ENCODE measurements at places on chromosomes 1 and 21.

GRCh38 chr1:182280504-182280900 lies 111.1 kb downstream of the GLUL start:
- DNase-seq = no peak

- no peak for DNase-seq
These were observed 88.8 kb downstream of the LAMC2 start for GRCh38 chr1:183274836-183275235.

GRCh38 chr1:204650911-204651570 lies 34.5 kb downstream of the LRRN2 start:
- DNase-seq = no peak

DNA sequence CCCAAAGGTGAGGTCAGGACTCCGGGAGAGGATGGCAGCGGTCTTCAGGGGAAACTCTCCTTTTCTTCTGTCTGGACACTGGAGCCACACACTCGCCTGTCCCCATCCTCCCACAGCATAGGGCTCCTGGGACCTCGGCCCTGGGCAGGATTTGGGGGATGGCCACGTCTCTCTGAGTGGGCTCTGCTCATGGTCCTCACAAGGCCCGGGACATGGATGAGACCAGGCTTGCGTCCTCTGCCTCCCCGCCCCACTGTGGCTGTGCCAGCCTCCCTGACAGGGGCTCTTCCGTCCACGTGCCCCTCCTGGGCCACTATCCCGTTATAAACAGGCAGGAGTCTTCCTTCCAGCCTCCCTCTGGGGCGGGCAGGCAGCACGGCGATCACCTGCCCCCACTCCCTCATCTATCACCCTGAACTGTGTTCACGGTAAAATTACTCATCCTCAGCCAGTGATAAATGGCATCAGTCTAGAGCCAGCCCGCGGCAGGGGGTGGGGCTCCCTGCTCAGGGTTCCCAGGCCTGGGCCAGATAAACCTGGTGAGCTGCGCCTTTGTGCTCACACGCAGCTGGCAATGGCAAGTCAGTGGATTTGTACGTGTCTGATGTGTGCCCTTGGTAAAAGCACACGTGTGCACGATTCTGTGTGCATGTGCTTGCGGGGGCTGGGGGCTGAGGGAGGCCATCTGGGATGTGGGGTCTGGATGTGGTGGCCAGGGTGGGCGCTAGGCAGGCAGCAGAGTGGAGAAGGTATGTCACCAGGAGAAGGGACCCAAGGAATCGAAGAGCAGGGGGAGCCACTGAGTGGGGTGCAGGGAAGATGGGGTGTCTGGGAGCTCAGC lies 12.6 kb upstream of the SAMD11 start:
- no peak for DNase-seq

GRCh38 chr1:203937678-203938330 lies 76.4 kb downstream of the SNRPE start:
- no peak for DNase-seq
